ENCODE measurements at places on chromosomes 4 and X.

DNA sequence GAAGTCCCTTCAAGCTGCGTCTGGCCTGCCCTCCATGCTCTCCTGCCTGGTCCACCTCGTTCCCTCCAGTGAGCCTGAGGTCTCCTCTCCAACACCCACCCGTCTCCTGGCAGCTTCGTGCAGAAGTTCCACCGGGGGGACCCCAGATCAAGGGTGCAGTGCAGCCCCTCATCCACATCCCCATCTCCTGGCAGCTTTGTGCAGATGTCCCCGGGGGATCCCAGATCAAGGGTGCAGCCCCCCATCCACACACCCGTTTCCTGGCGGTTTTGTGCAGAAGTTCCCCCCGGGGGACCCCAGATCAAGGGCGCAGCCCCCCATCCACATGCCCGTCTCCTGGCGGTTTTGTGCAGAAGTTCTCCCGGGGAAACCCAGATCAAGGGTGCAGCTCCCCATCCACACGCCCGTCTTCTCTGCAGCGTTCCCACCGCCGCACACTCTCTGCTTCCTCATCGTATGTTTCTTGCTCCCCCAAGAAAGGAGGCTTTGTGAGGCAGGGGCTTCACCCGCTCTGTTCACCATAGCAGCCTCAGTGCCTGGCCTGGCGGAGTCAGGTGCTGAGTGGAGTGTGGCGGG lies 35.7 kb downstream of the PIGG start:
- no peak for DNase-seq

DNA sequence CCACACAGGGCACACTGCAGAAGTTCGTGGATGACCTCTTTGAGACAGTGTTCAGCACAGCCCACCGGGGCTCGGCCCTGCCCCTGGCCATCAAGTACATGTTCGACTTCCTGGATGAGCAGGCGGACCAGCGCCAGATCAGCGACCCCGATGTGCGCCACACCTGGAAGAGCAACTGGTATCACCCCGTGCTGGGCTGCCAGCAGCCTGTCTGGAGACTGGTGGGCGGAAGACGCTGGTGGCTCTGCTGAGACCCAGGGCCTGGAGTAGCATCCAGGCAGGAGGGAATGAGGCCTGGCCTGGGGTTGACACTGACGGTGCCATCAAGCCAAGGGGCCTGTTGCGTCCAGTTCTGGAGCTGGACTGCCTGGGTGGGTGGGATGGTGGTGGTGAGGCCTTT lies 8.6 kb downstream of the LAGE3 start:
- DNase-seq, result no peak

GRCh38 chrX:115400960-115401359 lies 111.4 kb downstream of the LUZP4 start:
- DNase-seq, result no peak

DNA sequence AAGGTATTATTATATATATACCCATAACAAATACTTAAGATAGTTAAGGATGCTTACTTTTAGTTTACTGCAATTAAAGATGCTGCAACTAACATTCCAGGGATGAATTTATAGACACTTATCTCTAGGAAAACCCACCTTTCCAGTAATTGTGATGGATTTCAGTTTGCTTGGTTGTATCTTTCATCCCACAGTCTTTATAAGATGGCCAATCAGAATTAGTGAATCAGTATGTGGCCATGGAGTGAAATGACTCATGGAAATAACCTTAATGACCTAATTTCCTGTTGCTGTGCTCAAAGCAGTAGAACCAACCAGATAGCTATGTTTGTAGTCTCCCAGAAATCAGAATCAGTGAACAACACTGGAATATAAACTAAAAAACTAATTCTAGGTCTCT lies 26.4 kb downstream of the MOSPD2 start:
- no peak for DNase-seq
